ENCODE measurements at places on chromosomes 3 and 15. TPM values are rescaled to one million over a fixed set of nuclear protein-coding genes. Genes with fewer than 3 reads are reported as not detected.
A peak's percentile ranks its signal among the peaks of the same experiment; 100 is the strongest.

DNA sequence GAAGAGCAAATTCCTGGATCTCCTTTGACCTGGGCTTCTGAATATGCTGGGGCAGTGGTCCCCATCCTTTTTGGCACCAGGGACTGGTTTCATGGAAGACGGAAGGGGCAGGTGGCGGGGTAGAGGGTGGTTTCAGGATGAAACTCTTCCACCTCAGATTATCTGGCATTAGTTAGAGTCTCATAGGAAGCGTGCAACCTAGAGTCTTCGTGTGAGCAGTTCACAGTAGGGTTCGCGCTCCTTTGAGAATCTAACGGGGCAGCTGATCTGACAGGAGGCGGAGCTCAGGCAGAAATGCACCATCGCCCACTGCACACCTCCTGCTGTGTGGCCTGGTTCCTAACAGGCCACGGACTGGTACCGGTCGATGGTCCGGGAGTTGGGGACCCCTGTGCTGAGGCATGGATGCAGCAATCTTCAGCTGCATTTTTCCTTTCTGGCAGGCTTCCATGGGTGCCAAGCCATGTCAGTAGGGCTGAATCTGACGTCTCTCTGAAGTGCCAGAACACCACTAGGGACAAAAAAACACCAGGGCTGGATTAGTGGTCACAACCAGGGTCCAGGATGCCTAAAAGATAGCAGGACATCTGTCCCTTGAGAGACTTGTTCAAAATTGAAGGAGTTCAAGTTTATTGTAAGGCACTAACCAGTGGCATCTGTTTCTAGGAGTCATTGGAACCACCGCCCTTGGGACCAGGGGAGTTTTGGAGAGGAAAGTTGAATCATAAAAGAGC, 8.4 kb upstream of the GOLGB1 start:
- H3K27me3 ChIP-seq: no peaks in the 10 kb centered on the region
- H3K36me3 ChIP-seq: no peaks in the 10 kb centered on the region
- DNase-seq: no peak
- H3K4me1 ChIP-seq: no peaks in the 10 kb centered on the region
- H3K27ac ChIP-seq: no peak overlapping the region

DNA sequence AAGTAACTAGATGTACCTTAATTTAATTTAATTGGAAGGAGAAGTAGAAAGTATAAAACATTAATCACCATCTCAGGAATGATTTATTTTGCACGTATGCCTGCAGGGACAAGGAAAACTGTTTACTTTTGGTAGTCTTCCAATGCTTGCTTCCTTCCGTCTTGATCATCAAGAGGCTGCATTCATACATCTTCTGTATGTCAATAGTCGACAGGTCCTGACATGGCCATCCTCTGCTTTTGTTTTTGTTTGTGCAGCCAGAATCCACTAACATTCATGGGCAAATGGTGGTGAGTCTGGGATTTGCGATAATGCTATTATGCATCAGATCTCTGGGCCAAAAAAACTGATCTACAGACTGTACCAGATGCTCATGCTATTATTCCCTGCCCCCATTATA, 56.6 kb upstream of the ZPLD1 start:
- DNase-seq: no peak
- no peak overlapping the region for H3K27ac ChIP-seq
- H3K27me3 ChIP-seq: no peaks in the 10 kb centered on the region
- no peak overlapping the region for H3K4me3 ChIP-seq
- no peaks in the 10 kb centered on the region for H3K36me3 ChIP-seq

DNA sequence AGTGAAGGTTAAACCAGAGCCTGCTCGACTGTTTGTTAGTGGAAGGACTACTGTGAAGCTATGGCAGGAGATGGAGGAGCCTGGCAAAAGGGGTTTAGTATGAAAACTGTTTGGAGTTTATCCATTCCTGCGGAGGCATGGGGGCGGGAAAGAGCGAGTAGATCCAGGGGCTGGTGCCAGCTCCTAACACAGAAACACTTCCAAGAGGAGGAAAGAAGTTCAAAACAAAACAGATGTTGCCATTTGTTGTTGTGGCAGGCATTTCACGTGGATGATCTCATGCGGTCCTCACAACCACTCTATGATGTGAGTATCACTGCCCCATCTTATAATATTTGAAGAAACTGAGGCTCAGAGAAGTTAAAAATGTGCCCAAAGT, 30.7 kb upstream of the KY start:
- no peaks in the 10 kb centered on the region for H3K4me1 ChIP-seq
- no peaks in the 10 kb centered on the region for H3K27me3 ChIP-seq
- no peak for DNase-seq
- H3K4me3 ChIP-seq: no peak overlapping the region
- no peaks in the 10 kb centered on the region for H3K36me3 ChIP-seq

DNA sequence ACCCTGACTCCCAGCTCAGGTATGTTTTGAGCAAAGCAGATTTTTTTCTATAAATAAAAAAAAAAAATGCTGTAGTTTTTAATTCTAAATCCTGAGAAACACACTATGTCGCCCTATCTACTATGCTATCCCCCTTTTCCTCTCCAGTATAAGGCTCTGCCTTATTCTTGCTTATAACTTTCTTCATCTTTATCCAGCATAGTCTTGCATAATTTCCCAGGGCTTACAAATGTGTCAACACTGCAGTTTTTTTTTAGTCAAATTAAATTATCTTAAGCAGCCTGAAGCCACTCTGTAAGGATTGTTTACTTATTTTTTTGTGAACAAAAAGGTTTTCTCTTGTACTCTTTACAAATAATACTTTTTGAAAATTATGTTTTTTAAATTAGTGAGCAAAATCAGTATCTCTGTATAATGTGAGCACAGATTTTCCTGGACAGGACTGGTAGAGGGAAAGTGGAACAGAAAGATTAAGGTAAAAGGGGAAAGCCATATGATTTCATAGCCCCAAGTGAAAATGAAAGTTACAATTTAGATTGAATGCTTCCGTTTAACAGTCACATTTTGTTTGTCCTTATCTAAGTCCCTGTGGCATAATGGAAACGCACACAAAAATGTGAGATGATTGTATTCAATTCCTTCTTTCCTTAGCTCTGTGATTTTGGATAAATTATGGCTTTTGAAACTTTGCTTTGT, 5.6 kb upstream of the PYDC2 start:
- no peaks in the 10 kb centered on the region for H3K36me3 ChIP-seq
- H3K4me3 ChIP-seq: no peak overlapping the region
- H3K4me1 ChIP-seq: no peaks in the 10 kb centered on the region
- no peak overlapping the region for H3K27ac ChIP-seq
- no peak for DNase-seq

The BTLA gene
- total RNA-seq: 15.6 TPM

GRCh38 chr3:41304593-41304992, 105.3 kb downstream of the CTNNB1 start:
- no peak overlapping the region for H3K27ac ChIP-seq
- DNase-seq: no peak
- no peaks in the 10 kb centered on the region for H3K4me1 ChIP-seq
- H3K4me3 ChIP-seq: no peak overlapping the region

The CLRN1 gene
- not detected for total RNA-seq

- no peak overlapping the region for H3K27ac ChIP-seq
- H3K27me3 ChIP-seq: no peaks in the 10 kb centered on the region
- no peak for DNase-seq
- H3K4me3 ChIP-seq: no peak overlapping the region
- H3K4me1 ChIP-seq: no peaks in the 10 kb centered on the region
These were observed 65.2 kb upstream of the UBE2E1 start for GRCh38 chr3:23740517-23740965.

The CCDC54 gene
- not detected for total RNA-seq

DNA sequence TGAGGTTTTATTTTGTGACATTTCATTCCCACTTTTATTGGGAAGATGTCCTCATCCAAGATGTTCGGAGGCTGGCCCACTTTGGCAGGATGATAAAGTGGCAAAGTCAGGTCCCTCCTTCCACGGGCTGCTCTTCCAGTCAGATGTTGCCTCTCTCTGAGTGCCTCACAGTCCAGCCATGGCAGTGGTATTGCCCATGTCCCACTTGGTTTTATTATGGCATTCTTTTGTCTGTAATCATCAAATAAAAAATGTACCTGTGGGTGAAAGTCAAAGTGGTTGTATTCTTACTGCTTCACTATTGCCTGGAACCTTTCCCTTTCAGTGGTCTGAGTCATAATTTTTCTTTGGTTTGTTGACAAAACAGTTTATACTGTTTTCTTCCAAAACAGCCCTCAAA, 20.2 kb downstream of the ARNT2 start:
- H3K36me3 ChIP-seq: no peaks in the 10 kb centered on the region
- H3K4me1 ChIP-seq: no peaks in the 10 kb centered on the region
- H3K27me3 ChIP-seq: peaks cover 2% of the 10 kb centered on the region
- no peak overlapping the region for H3K27ac ChIP-seq

DNA sequence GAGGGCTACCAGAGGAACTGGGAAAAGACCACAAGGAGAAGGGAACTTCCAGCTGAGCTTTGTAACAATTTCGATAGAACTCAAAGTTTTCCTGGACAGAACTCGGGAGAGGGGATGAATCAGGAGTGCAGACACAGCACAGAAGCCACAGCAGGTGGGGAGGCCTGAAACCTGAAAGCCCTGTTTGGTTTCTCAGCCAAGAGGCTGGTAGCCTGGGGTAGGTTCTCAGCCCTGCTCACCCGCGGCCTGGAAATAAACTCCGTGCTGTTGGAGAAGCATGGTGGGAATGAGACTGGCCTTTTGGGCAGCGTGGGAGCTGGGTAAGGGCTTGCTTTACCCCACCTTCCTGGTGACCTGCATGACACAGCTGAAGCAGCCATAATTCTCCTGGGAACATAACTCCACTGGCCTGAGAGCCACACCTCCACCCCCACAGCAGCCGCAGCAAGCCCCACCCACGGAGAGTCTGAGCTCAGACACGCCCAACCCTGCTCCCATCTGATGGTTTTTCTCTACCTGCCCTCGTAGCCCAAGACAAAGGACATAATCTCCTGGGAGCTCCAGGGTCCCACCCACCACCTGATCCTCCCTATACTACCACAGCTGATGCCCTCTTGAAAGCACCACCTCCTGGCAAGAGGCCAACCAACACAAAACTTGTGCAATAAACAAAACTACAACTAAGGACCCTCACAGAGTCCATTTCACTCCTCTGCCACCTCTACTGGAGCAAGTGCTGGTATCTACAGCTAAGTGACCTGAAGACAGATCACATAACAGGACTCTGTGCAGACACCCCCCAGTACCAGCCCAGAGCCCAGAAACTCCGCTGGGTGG, 52.5 kb upstream of the CHRM5 start:
- H3K27ac ChIP-seq: no peak overlapping the region
- no peaks in the 10 kb centered on the region for H3K4me1 ChIP-seq
- H3K27me3 ChIP-seq: no peaks in the 10 kb centered on the region
- H3K36me3 ChIP-seq: no peaks in the 10 kb centered on the region
- no peak overlapping the region for H3K4me3 ChIP-seq
- DNase-seq: no peak

The BCHE gene
- not detected for total RNA-seq

DNA sequence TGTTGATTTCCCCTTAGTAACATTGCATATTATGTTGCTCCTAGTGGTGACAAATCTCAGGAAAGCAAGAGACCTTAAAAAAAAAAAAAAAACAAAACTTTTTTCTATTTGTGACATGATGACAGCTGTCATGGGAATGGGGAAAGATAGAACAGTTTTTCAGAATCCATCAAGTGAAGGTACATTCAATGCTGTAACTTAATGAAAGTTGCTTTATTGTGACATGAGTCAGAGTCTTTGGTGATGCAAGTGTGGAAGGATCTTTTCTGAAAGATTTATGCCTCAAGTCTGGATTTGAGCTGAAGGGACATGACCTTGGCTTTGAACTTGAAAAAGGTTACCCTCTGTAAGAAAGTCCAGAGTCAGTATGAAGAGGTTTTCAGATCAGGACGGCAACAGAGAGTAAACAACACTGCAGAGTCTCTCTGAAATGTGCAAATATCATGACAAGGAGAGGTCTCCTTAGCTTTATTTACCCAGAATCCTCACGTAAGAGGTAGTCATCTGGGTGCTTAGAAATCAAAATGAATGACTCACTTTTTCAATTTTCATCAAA, 424.7 kb downstream of the CNTN4 start:
- no peak overlapping the region for H3K4me3 ChIP-seq
- H3K27me3 ChIP-seq: no peaks in the 10 kb centered on the region
- no peaks in the 10 kb centered on the region for H3K4me1 ChIP-seq
- no peak for DNase-seq
- no peak overlapping the region for H3K27ac ChIP-seq

- H3K27ac ChIP-seq: peak overlapping the region; percentile 99
- H3K4me3 ChIP-seq: peak overlapping the region; percentile 77
- H3K27me3 ChIP-seq: no peaks in the 10 kb centered on the region
- H3K4me1 ChIP-seq: peaks cover 42% of the 10 kb centered on the region
- no peak for DNase-seq
- H3K36me3 ChIP-seq: peaks cover 2% of the 10 kb centered on the region
These were observed 736 bp upstream of the MBNL1 start for GRCh38 chr3:152267831-152268554.

The DPP8 gene
- total RNA-seq: 39.4 TPM

The CXCR6 gene
- total RNA-seq: 0.27 TPM

The CLPX gene
- total RNA-seq: 36.4 TPM

GRCh38 chr3:171044835-171045793, 18.6 kb upstream of the SLC2A2 start:
- H3K27ac ChIP-seq: no peak overlapping the region
- H3K27me3 ChIP-seq: no peaks in the 10 kb centered on the region
- H3K4me1 ChIP-seq: no peaks in the 10 kb centered on the region
- DNase-seq: no peak
- H3K36me3 ChIP-seq: no peaks in the 10 kb centered on the region

GRCh38 chr3:127064391-127065137, 81.6 kb downstream of the PLXNA1 start:
- no peak overlapping the region for H3K4me3 ChIP-seq
- no peak overlapping the region for H3K27ac ChIP-seq
- no peaks in the 10 kb centered on the region for H3K36me3 ChIP-seq
- H3K4me1 ChIP-seq: no peaks in the 10 kb centered on the region

- no peaks in the 10 kb centered on the region for H3K36me3 ChIP-seq
- H3K27ac ChIP-seq: no peak overlapping the region
- no peaks in the 10 kb centered on the region for H3K4me1 ChIP-seq
- H3K4me3 ChIP-seq: no peak overlapping the region
- H3K27me3 ChIP-seq: no peaks in the 10 kb centered on the region
These were observed 32.1 kb upstream of the TOPBP1 start for GRCh38 chr3:133693821-133694220.

The FILIP1L gene
- not detected for total RNA-seq

GRCh38 chr3:180808823-180809575, 103.5 kb upstream of the FXR1 start:
- no peaks in the 10 kb centered on the region for H3K4me1 ChIP-seq
- no peaks in the 10 kb centered on the region for H3K36me3 ChIP-seq
- no peak overlapping the region for H3K27ac ChIP-seq
- no peak for DNase-seq
